Neural cell (in vitro differentiated cells): ENCODE measurements at places on chromosomes 7 and 10. TPM values are rescaled to one million over a fixed set of nuclear protein-coding genes. Genes with fewer than 3 reads are reported as not detected.

ATOH7 gene
- 2.5 and 3.0 TPM in 2 replicates for polyA plus RNA-seq

TUBB8 gene
- 0.46 and 0.69 TPM in 2 replicates for polyA plus RNA-seq

SMKR1 gene
- polyA plus RNA-seq: 3.4 and 8.5 TPM in 2 replicates

SMURF1 gene
- polyA plus RNA-seq: 22.9 and 27.3 TPM in 2 replicates

KIAA1549 gene
- polyA plus RNA-seq: 14.1 and 14.8 TPM in 2 replicates

SYNPO2L gene
- not detected in 2 replicates for polyA plus RNA-seq
